ENCODE measurements at places on chromosomes 1 and 21.

GRCh38 chr1:247453245-247453644, 4.7 kb downstream of the OR2B11 start:
- DNase-seq = no peak

- no peak for DNase-seq
Measured at GRCh38 chr1:240465531-240465940, 146.4 kb downstream of the GREM2 start.

DNA sequence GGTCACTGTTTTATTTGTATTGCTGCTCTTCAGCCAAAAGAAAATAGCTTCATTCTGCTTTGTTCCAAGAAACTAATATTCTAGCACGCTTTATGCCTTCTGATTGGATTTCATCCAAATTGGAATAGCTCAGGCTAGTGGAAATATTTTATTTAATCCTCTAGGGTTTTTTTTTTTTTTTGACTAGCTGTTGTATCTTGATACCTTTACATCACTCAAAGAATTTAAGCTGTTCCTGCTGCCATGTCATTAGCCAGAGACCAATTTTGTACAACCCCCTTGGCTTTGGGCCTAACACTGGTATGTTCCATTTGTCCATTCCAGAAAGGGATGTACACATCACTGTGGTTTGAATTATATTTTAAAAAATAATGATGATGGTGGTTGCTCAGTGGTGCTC, 103.0 kb downstream of the DISC1 start:
- DNase-seq = no peak

- DNase-seq = no peak
Measured at GRCh38 chr1:184322253-184322652, 64.6 kb upstream of the C1orf21 start.

GRCh38 chr1:162305969-162306368, 70.7 kb downstream of the SPATA46 start:
- no peak for DNase-seq

DNA sequence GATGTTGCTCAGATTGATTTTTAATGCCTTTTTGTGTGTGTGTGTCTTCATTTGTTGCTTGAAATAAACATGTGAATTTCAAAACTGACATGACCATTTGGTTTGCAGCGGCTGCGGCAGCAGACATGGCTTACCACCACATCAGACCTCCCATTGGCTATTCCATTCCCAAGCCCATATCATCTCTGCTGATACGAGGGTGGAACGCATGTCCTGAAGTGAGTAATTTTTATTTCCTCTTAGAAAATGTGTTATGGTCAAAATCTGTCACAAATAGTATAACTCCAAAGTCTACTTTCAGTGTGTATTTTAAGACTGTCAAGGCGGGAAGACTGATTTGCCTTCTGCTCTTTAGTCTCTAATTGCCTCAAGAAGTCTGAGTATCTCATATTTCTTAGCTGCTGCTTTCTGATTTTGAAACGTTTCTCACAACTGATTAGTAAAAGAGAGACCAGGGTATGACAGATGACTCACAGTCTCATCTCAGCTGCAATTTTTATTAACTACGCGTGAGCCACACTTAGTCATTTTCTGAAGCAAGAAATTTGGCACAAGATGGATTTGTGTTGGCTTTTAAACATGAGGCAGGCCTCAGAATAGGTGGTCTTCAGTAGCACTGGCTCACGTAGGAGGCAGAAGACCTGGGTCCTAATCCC, 49.0 kb downstream of the LRRC53 start:
- no peak for DNase-seq

- no peak for DNase-seq
Measured at GRCh38 chr1:217253985-217254384, 376.9 kb downstream of the GPATCH2 start.

DNA sequence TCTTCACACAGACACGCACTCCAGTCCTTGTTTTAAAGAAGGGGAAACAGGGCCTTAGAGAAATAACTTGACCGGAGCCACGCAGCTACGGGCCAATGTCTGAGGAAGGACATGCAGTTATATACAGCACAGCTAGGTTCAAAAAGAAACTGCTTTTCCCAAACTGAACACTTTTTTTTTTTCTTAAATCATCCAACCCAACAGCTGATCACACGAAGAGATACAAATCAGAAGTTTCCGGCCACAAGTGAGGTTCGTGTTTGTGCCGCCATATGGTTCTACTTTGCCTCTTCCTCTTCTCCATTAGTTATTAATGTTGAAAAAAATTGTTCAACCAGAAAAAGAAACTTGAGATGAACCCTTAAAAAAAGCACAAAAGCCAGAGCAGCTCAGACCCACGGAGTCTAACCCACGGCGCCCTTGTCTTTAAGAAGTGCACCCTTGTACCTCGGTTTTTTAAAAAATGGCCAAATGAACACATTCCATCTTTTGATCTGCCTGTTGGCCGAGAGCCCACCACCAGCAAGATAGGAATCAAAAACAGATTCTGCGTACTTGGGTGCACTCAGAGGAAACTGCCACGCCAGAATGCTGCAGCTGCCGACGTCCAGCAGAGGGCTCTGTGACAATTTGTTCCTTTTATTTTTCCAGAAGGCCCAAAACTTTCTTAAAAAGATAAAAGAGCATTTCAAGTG, 78.9 kb downstream of the SLC66A1 start:
- DNase-seq = peak; percentile 30

DNA sequence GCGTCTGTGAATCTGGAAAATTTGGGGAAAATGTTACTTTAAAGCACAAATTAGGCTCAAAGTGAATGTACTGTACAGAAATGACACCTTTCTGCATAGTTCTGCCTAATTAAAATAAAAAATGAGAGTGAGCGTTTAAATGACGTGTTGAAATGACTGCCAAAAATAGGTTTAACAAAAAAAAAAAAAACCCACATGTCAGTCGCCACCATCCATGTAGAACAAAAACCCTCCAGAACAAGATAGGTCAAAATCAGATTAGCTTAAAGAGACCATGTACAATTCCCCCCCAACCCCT, 745 bp downstream of the PARP1 start:
- DNase-seq = no peak

DNA sequence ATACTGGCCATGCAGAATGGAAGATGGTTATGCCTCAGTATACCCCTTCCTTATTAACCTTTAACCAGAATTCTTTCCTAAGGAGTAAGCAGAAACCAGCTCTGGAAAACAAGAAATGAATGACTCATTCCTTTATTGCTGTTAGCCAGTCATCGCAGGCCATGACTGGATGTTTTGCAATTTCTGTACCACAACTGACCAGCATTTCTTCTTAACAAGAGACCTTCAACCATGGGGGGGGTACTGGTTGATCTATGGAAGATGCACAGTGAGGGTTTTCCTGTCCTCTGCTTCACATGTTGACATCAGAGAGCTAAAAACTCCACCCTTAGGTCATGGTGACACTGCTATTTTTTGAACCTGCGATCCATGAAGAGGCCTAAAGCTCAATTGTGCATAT, 28.0 kb upstream of the RNF2 start:
- DNase-seq = no peak

DNA sequence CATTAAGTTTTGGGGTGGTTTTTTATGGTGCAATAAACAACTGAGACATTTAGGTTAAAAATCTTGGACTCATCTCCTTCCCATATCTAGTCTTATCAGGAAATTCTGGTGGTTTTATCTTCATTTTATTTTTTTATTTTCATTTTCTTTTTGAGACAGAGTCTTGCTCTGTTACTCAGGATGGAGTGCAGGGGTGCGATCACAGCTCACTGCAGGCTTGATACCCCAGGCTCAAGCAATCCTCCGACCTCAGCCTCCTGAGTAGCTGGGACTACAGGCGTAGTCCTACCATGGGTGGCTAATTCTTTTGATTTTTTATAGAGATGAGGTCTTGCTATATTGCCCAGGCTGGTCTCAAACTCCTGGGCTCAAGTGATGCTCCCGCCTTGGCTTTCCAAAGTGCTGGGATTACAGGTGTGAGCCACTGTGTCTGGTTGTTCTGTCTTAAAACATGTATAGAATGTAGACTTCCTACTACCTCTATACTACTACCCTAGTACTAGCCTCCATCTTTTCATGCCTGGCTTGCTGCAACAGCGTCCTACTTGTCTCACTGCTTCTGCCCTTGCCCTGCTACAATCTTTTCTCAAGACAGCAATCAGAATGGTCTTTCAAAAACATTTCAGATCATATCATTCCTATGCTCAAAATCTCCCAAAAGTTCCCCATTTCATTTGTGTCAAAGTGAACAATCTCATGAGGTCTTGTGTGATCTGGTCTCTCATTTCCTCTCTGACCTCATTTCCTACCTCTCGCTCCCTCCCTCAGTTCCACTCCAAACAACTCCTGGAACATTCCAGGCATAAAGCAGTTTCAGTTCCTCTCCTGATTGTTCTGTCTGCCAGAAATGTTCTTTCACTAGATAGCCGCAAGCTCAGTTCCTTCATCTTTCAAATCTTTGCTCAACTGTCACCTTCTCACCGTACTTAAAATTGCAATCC, 5.9 kb upstream of the FCGR2A start:
- DNase-seq = no peak

- DNase-seq = no peak
Measured at GRCh38 chr1:67217417-67217816, 51.2 kb downstream of the IL23R start.

- DNase-seq = no peak
Measured at GRCh38 chr1:227897704-227898438, 49.9 kb downstream of the WNT9A start.

- no peak for DNase-seq
Measured at GRCh38 chr1:1577367-1578011, 2.8 kb upstream of the SSU72 start.

- no peak for DNase-seq
Measured at GRCh38 chr1:111990878-111991718, 1.6 kb upstream of the KCND3 start.
